ENCODE measurements at places on chromosomes 16 and 17.

GRCh38 chr17:76014100-76014924 is 12.8 kb downstream of the EVPL start:
- DNase-seq, result no peak

- DNase-seq, result no peak
Measured at GRCh38 chr17:73710095-73710592, 65.9 kb upstream of the SDK2 start.

DNA sequence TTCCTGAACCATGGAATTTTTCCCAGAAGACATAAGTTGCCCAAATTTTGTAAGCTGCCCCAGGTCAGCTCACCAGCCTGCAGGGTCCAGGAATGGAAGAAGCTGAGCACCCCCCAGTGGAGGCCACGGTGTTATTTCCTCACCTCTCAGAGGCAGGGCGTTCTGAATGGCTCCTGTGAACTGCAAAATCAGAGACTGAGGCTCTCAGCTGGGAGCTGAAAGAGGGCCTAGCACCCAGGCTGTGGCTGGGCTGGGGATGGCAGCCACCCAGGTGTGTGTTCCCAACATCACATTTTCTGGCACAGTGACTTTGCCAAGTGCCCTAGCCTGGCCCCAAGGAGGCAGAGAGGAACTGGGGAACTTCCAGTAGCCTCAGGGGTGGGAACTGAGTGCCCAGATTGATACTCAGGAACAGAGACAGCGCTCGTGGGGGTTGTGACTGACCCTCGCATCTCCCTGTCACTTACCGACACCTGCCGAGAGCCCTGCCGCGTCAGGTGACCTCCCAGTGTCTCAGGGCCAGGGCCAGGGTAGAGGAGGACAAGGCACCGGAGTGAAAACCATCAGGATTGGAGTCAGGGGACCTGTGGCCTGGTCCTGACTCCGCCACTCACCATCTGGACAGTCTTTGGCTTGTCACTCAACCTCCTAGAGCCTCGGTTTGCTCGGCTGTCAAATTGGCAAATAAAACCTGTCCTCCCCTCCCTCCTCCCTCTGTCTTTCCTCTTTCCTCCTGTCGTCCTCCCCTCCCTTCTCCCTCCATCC is 11.3 kb downstream of the CACNG4 start:
- DNase-seq, result no peak

DNA sequence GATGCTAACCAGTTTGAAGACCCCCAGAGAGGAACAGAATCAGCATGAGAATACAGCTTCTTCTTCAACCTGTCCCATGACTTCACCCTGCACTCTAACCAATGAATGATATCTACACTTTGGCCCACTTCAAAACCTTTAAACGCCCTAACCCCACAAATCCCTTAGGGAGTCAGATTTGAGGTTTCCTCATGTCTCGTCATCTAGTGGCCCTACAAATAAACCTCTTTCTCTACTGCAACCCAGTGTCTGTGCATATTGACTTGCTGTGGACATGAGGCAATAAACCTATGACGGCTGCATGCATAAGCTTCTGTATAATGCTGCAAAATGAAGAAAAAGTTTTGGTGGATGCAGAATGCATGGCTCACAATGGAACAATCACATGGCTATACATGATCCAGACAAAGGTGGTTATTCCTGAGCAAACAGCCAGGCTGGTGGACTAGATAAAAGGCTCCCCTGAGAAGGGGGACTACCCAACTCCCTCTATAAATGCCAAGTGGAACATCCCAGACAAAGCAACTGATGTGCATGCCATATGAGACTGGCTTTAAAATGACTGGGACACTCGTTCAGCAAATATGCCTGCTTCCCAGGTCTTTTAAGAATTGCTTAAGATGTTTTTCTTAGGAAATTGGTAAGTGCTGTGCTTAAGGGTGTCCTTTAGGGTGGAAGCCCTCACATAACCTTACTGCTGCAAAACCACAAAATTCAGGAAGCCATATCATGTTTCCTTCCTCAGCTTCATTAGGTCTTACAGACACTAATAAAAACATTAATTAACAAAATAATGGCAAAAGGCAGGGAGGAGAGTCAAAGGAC is 12.2 kb downstream of the N4BP1 start:
- no peak for DNase-seq

DNA sequence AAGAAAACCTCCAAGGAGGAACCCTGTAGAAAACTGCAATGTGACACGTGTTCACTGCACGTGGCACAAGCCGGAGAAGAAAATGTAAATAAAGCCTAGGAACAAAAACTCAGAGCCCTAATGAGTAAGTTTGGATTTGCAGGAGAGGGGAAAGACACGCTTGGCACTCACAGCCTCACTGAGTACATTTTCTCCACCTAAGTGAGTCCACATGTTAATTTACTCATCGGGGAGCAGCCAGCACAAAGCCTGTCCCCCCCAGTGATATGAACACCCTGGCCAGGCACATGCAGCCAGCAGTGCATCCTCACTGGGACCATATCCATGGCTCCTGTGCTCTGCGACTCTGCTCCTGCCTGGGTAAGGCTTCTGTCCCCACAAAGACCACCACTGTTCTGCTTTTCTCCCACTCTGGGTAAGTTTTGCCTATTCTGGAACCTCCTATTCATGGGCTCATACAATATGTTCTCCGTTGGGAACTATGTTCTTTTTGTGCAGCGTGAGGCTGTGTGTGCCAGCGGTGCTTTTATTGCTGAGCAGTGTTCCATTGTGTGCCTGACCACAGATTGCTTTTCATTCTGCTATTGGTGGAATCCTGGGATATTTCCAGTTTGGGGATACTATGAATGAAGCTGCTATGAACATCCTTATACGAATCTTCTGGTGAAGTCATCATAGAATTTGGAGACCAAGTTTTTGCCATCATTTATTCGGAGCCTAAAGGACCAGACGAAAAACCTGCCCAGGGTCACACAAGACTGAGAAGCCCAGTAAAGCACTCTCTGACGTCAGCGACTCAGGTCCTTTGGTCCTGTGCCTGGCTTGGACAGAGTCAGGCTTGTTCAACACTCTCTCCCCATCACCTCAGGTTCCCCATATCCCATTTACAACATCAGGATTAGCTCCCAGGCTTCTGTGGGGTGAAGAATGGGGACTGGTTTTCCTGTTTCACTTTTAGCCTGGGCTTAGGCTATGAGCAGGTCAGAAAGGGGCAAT is 53.3 kb downstream of the RNF112 start:
- DNase-seq, result no peak

- DNase-seq, result no peak
Measured at GRCh38 chr17:47870056-47870455, 19.1 kb upstream of the SP6 start.

DNA sequence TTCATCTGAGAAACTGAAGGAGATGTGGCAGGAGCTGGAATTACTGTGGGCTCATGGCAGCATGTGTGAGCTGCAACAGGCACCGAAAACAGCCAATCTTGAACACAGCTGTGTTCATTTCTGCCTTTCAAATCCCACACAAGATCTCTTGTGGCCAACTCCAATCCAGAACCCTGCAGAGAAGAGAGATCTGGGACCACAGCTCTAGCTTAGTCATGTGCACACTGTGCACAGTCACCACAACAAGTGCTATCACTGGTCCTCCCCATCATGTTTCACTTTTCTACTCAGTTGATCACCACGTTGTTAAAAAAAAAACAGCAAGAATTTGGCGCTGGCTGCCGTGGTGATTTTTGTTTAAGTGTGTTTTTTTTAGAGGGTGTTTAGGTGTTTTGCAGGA is 254.5 kb upstream of the ELAC2 start:
- DNase-seq, result no peak

DNA sequence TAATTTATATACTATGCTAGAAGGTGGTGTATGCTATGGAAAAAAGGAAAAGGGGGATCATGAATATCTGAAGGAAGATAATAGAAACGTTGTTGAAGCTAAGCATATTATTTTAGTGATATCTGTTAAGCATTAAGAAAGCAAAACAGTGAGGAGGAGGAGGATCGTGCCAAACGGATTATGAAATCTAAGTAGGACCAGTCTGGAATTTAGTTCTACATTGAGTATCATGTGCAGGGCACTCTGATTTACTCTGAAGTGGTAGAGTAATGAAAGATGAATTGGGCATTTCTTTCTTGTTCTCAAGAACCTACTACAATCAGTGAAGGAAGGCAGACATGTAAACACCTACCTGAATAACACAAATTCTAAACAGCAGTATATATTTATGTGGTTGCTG is 195.3 kb downstream of the CYB561 start:
- DNase-seq, result no peak

DNA sequence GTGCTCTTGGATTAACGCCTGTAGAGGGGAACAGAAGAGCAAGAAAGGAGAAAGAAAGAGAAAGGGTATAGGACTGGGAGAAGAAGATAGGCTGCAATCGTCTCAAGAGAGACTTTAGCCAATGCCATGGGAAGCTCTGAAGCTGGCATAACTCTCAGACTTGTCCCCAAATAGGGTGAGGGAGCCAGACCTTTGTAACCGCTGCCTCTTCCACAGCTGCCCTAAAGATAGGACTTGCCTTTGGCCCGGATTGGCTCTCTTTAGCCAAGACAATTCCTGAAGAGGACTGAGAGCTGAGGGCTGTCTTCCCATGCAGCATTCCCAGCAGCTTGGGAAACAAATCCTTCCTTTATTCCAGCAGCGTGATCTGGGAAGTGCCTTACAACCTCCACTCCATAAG is 20.8 kb upstream of the MMD start:
- no peak for DNase-seq

DNA sequence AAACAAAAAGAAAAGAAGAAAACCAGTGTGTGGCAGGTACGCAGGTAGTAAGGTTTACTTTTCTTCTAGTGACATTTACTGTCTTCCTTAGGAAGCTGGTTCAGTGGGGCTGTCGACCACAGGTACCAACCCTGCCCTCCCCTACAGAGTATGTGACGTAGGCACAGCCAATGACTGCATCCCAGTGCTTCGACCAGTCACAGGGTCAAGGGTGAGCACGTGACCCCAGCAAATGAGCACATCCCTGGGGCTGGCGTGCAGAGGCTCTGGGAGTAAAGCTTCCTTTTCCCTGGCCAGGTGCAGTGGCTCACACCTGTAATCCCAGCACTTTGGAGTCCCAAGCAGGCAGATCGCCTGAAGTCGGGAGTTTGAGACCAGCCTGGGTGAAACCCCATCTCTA is 38.9 kb upstream of the PLCG2 start:
- no peak for DNase-seq

DNA sequence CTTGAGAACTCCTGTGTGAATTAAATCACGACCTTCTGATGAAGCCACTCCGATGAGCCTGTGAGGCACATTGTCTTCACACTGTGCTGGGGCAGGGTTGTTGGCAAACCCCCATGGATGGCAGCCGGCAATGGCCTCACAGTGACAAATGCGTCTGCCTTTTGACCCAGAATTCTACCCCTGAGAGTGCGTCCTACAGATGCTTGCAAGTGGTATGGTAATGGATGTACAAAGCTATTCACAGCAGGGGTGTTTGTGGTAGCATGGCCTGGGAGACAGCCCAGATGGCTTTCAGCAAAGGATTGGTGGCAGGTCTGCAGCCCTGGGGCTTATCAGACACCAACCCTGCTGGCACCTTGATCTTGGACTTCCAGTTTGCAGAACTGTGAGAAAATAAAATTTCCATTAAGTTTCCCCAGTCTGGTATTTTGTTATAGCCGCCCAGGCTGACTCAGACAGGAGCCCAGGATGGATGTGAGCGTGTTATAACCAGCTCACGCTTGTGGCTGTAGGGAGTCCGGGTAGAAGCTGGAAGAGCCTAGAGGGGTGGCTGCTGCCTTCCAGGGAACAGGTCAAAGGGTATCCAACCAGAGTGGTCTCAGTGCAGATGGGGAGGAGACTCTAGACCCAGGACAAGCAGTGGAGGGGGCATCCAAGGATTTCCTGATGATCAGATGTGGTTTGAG is 10.1 kb downstream of the AFMID start:
- DNase-seq, result no peak

DNA sequence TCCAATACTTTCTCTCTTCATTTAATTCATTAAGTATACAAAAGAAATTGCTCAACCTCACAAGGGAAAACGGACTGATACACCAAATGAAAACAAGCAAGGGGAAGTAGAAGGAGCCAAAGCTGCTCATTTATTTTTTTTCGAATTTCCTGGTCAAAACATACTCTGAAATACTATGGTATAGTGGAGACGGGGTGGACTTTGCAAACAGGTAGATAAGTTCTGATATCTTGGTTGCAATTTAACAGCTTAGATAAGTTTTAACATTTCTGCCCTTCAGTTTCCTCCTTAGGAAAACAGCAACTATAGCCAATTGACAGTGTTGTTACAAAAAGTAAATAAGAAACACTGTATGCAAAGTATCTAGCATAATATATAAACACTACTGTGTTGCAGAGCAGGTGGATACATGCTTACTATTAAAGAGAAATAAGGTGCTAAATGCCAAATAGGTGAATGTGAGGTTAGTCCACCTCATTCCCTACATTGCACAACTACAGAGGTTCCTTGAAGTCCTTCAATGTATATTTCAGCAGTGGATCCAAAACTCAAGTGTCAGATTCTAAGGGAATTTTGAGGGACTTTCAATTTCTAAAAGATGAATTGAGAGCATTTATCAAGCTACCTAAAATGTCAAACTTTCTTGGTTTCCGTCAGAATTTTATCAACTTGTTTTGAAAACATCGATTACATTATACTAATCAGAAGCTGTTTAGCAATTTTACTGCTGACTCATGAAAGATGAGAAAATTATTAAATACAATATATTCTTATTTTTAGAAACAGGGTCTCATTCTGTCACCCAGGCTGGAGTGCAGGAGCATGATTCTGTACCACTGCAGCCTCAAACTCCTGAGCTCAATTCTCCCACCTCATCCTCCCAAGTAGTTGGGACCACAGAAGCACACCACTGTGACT is 11.0 kb downstream of the CCDC47 start:
- no peak for DNase-seq

GRCh38 chr16:628321-629061 is 2.3 kb upstream of the WFIKKN1 start:
- DNase-seq, result no peak

DNA sequence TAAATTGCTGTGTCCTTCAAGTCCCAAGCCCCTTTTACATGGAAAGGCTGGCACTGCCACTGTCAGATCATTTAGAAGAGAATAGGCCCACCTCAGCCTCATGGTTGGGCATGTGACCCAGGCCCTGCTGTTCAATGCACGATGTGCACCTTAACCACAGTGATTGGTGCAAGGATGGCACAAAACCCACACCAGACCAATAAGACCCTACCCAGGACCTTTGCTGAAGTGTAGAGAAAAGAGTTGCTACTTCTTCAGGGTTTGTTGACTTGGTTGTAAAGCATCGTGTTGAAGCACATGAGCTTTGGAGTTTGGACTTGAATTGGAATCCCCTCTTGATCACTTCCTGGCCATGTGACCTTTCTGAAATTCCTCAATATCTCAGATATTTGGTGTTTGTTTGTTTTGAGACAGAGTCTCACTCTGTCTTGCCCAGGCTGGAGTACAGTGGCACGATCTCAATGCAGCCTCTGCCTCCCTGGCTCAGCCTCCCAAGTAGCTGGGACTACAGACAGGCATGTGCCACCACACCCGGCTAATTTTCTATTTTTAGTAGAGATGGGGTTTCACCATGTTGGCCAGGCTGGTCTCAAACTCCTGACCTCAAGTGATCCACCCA is 24.8 kb downstream of the DNAJA2 start:
- DNase-seq, result no peak

- DNase-seq, result no peak
Measured at GRCh38 chr16:75219838-75220237, 1.1 kb downstream of the CTRB1 start.
